ENCODE measurements at places on chromosomes 13 and 19.

DNA sequence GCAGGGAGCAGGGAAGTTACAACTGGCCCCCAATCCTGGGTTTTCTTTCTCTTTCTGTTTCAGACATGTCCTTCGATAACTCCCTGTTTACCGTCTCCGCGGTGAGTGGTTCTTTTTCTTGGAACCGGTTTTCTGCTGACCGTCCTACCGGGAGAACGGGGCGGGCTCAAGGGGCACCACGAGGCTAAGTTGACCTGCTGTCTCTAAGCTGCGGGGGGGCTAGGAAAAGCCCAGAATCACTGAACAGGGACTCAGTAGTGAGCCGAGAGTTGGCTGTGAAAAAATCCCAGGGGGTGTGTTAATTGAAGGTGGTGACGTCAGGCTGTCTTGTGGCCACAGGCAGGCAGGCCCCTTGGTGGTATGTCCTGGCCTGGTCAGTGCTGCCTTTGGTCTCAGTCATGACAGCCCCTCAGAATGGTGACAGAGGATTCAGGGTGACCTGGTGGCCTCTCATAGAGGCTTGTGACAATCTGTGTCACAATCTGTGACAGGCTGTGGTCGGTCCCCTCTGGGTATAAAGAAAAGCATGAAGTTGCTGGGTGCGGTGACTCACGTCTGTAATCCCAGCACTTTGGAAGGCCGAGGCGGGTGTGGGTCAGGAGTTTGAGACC is 8.1 kb upstream of the CARM1 start:
- no peak for DNase-seq

DNA sequence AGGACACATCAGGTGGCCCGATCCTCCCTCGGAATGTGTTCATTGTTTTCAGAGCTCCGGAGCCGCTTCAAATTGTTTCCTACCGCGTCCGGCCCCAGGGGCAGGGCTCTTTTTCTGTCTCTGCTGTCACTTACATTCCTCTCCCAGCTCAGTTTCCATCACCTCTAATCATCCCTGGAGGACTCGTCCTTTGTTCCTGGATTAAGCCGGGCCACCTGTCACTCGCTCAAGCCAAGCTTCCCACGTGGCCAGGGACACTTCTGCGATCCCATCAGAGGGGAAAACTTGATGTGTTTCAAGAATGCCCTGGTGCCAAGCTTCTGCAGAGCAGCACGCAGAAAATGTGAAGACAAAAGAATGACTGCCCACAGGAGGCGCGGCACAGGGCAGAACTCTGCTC is 13.5 kb downstream of the IL17D start:
- no peak for DNase-seq

GRCh38 chr19:43457809-43458208 is 7.6 kb downstream of the LYPD3 start:
- DNase-seq, result no peak

DNA sequence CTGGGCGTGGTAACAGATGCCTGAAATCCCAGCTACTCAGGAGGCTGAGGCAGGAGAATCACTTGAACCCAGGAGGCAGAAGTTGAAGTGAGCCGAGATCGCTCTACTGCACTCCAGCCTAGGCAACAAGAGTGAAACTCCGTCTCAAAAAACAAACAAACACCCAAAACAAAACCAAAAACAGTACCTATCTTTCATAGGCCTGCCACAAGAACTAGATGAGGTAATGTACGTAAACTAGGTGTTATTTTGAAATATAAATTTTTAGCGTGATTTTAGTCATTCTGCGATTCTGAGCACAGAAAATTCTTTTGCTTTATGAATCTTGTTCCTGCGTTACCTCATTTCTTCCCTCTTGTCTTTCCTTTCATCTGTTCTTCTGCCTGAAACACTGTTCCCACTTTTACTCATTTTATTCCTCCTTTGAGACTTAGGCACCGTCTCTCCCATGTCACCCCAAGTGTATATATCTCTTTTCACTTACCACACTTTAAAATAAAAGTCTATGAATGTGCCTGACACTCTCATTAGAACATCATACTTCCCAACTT is 238.2 kb upstream of the HTR2A start:
- no peak for DNase-seq

- no peak for DNase-seq
Measured at GRCh38 chr13:28922341-28922740, 102.2 kb downstream of the MTUS2 start.

- DNase-seq, result no peak
Measured at GRCh38 chr19:35031072-35031881, 1.0 kb downstream of the SCN1B start.

GRCh38 chr13:24286624-24287023 is 22.8 kb upstream of the C1QTNF9 start:
- no peak for DNase-seq

DNA sequence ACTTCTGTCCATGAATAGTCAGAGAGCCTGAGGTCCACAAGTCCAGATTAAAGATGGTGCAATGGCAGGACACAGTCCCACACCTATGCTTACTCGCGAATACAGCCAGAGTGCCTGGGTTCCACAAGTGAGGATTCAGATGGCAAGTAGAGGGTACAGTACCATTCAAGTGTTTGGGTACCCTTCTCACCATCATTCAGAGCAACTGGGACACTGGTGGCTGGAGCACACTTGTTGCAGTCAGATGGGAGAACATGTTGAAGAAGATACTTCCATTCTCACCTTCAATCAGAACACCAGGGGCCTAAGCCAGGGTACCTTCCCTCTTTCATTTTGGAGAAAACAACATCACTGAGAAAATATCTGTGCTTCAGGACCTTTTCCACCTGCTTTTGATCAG is 43.7 kb upstream of the ZNF599 start:
- no peak for DNase-seq

DNA sequence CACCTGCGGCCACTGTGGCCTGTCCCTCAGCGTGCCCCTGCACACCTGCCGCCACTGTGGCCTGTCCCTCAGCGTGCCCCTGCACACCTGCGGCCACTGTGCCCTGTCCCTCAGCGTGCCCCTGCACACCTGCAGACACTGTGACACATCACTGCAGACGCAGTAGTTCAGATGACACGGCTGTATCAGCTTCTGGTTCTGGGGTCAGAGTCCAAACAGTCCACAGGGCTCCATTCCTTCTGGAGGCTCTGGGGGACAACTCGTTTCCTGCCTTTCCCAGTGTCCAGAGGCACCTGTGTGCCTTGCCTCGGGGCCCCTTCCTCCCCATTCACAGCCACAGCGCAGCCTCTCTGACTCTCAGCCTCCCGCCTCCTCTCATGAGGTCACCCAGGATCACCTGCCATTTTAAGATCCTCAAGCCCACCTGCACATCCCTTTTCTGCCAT is 5.5 kb downstream of the SF3A2 start:
- no peak for DNase-seq

DNA sequence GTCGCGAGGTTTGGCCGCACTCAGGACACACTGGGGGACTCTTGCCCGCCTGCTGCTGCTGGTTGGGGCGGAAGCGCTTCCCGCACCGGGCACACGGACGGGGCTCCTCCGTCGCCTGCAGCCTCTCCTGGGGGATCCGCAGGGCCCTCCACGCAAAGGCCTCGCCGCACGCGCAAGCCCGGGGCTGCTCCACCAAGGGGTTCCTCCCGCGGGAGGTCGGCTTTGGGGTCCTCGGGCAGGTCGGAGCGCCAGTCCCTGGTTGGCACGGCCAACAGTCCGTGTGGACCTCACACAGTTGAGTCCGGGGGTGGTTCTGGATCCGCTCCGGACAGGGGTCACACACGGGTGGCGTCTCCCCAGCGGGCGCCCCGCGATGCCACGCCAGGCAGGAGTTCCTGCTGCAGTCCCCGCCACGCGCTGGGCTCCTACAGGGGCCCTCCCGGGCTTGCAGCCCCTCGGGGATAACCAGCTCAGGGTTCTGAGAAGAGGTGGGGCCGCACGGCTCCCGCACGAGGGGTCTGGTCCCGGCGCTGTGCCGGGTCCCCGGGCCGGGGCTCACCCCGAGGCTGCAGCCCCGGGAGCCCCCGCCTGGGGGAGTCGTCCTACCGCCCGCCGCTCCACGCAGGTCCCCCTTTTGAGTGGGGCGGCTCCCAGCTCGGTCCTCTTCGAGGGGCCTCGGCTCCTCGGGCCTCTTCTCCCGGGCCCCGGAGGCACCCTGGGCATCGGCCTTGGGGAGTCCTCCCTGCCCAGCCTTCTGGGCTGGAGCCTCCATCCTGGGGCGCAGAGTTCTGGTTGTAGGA is 6.2 kb upstream of the ZNF497 start:
- no peak for DNase-seq

GRCh38 chr13:46575818-46576221 is 22.9 kb downstream of the LRCH1 start:
- DNase-seq, result no peak

- peak; percentile 35 for DNase-seq
Measured at GRCh38 chr19:18194554-18195238, 1.7 kb downstream of the MPV17L2 start.

- DNase-seq, result no peak
Measured at GRCh38 chr13:85261757-85262346, 537.4 kb downstream of the SLITRK6 start.

- DNase-seq, result no peak
Measured at GRCh38 chr19:2215281-2215751, 20.8 kb downstream of the PLEKHJ1 start.

- DNase-seq, result no peak
Measured at GRCh38 chr13:108115738-108116137, 99.6 kb downstream of the LIG4 start.

- no peak for DNase-seq
Measured at GRCh38 chr19:47036097-47036651, 12.2 kb downstream of the TMEM160 start.

GRCh38 chr13:98983182-98983581 is 5.3 kb upstream of the DOCK9 start:
- no peak for DNase-seq

DNA sequence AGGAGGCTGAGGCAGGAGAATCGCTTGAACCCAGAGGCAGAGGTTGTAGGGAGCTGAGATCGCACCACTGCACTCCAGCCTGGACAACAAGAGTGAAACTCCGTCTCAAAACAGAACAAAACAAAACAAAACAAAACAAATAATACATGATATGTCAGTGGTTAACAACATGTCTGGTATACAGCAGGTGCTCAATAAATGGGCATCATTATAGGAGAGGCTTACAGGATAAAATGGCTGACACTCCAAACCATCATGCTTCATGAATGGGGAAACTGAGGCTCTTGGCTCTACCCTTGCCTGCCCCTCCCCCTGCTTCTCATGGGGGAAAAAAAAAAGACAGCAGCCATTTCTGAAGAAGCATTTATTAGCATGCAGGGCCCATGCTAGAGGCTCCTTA is 3.0 kb upstream of the RAB3D start:
- DNase-seq, result no peak

DNA sequence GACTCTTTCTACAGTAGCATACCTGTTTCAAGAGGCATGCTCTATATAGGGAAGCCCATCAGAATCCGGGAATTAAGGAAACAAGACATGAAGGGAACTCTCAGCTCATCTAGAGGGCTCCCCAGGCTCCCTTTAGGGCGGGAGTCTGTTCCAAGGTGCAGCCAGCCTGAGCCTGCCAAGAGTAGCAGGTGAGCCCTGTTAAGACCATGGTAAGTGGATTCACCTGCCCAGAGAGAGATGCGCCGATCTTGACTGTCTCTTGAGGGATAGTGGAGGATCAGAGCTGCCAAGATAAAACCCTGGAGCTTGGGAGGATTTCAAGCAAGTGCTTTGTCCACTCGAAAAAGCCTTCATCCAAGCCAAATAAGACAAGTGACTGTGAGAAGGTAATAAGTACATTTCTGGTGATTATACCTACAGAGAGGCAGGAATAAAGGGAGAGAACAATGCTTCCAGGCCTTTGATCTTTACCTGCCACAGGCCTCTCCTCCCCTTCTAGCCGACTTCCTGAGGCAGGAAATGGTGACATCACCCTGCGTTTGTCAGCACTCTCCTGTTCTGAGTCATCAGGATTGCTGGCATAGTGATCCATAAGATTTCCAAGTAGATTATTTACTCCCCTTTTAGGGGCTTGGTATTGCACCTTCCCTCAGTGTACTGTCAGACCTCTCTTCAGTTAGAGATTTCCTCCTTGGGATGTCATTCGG is 31.5 kb downstream of the KLF5 start:
- DNase-seq, result no peak

- DNase-seq, result no peak
Measured at GRCh38 chr19:58550362-58551122, 4.4 kb downstream of the CHMP2A start.

DNA sequence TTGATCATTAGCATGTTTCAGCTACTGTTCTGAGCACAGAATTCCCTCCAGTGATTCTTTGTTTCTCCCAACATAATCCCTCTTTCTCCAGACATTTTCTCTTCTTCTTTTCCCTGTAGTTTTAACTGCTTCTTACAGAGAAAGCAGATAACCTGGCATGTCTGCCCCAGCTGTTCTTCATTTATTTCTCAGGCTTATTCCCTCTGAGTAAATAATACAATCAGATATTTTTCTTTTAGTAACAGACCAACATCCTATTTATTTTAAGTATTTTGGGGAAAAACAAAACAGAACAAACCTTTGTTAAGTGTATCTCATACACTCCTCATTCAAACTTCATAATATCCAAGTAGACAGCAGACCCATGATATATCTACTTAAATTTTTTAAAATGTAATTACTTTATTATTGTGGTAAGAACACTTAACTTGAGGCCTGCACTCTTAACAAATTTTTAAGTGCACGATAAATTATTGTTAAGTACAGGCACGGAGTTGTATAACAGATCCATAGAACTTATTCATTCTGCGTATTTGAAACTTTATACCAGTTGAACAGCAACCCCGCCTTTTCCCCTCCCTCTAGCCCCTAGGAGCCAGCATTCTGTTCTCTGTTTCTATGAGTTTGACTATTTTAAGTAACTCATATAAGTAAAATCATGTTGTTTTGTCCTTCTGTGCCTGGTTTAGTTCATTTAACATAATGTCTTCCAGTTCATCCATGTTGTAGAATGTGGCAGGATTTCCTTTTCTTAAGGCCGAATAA is 540.0 kb downstream of the LMO7 start:
- no peak for DNase-seq

DNA sequence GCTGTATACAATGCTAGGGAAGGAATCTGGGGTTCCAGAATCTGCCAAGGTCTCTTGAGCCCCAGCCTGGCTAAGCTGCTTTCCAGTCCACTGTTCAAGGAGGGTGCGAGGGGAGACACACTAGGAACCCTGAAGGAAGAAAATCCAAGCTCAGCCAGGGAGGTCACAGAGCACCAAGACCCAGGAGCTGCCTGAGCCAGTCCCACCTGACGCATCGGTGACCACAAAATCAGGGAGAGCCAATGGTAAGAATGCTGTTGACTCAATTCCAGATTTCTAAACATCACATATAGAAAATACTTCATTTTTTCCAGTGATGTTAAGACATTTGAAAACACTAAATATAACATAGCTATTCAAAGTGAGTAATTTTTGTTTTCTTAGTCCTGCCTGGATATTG is 50.1 kb downstream of the CEP89 start:
- DNase-seq, result no peak

DNA sequence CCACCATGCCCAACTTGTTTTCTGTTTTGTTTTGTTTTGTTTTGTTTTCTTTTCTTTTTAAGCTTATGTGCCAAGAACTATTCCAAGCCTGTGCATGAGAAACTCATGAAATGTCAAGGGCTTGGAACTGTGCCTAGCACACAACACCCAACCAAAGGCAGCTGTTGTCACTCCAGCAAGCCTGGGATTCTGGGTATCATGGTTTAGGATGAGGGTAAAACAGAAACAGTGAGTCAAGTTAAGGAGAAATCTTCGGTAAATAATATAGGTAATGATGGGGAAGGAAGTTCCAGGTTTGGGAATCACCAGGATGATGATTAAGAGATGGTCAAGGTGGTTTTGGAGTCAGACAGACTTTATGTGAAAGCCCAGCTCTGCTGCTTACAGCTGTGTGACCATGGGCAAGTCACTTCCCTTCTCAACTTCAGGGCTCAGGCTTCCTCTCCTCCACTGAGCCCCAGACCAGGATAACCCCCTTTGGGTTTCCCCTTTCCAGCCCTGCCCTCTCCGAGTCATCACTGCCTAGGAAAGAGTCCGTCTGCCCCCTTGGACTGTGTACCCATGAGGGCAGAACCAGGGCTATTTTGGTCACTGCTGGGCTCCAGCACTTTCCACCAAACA is 5.0 kb downstream of the PVR start:
- DNase-seq, result no peak
